Gastrocnemius medialis (tissue), 4 donors: ENCODE measurements at places on chromosomes 5 and 9.

DNA sequence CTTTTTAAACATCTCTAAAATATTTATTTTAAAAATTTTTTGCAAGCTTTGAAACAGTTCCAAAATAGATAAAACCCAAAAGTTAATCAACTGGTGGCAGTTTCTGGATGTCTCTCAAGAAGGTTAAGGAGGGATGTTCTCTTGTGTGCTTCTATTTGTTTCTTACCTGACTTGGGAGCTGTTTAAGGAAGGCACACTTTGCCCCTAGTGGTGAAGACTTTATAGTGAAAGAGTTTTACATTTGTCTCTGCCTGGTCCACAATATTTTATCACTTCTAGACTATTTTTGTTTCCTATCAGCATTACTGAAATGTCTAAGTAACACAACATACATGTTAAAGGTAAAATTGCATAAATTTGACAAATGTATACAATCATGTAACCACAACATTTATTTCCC, 552.8 kb downstream of the SEMA5A start:
- no peak for DNase-seq

GRCh38 chr5:74306845-74307244, 333.7 kb downstream of the ENC1 start:
- DNase-seq = no peak

GRCh38 chr9:80789831-80790230, 899.5 kb downstream of the TLE1 start:
- no peak for DNase-seq

- DNase-seq = no peak
Measured at GRCh38 chr9:121825031-121825691, 173.7 kb downstream of the DAB2IP start.

DNA sequence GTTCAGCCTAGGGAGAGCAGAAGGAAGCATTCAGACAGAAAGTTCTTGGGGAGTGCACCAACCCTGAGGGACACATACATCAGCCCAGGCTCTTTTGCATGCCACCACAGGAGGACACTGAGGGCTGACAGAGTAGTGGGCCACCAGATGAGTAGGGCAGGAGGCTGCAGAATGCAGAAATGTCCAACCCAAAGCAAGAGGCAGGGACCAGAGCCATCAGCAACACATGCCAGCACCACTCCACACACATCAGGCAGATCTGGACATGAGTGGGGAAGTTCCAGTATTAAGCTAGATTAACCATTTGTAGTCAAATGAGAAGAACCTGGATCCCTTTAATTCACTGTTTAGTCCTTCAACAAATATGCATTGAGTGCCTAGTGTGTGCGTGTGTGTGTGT, 35.7 kb upstream of the OTULINL start:
- DNase-seq = no peak

DNA sequence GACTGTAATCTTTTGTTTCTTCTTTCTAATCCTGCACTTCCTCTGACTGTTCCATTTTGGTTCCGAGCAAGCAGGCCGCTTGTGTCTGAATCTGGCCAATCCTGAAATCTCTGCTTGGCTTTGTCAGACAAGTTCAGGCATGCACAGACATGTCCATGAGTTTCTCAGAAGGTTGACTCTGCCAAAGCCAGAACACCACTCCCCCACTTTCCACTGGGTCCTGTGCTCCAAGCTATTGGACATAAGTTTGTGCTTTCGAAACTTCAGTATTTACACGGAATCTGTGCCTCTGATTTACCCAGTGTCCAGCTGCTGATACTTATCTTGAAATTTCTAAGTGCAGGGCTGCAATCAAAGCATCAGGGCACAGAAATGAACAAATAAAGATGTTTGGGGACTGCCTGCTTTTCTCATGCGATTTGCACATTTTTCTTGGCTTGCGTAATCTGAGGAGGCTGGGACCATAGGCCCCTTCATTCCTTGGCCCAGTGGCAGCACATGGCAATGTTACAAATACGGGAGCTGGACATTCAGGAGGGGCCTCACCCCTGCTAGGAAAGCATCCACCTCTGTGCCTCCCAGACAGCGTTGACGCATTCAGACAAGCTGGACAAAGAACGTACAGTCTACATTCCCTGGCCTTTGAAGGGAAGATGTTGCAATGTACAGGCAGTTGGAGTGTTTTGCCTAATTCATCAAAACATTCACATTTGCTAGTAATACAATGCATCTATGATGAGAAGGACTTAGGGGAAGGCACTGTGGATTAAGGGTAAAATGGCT, 209.2 kb upstream of the PAPPA start:
- DNase-seq = peak; percentile 51

GRCh38 chr5:134784241-134784920, 25.8 kb downstream of the DDX46 start:
- no peak for DNase-seq

GRCh38 chr9:117084221-117084620, 330.6 kb downstream of the ASTN2 start:
- DNase-seq = no peak

DNA sequence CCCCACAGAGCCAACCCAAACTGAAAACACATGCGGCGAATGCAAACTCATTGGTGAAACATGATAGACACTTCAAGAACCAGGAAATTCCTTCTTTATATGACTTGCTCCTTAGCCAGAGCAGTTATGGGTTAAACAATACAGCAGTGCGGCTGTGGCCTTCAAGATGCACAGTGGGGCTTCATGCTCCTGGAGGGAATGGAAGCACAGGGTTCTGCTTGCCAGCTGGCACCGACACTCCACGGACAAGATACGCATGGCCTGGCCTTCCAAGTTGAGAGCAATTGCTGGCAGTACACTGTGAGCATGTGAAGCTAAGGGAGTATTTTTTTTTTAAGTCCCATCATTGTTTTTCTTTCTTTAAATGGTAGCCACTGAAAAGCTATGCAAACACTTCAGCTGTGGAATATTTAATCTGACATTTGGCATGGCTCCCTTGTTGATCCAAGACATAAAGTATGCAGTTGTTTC, 451.6 kb upstream of the CD180 start:
- peak; percentile 76 for DNase-seq

DNA sequence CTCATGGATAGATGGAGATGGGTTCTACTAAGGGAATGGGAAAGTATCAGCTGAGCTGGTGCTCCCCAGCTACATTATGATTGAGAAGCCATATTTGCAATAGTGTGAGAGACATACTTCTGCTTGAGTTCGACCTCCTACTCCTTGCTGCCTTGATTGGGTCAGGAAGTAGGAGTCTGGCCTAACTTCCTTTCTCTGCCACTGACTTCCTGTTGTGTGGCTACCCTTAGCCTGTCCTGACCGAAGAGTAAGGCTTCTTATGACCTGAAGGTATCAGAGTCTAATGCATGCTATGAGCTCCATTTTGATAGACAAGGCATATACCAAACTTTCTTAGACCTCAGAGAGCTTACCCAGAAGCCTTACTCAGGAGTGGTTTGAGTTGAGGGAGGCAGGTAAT, 53.9 kb downstream of the OSTF1 start:
- no peak for DNase-seq

GRCh38 chr9:136662326-136662655, 425 bp upstream of the EGFL7 start:
- no peak for DNase-seq

GRCh38 chr5:142925795-142926194, 155.6 kb downstream of the ARHGAP26 start:
- no peak for DNase-seq

DNA sequence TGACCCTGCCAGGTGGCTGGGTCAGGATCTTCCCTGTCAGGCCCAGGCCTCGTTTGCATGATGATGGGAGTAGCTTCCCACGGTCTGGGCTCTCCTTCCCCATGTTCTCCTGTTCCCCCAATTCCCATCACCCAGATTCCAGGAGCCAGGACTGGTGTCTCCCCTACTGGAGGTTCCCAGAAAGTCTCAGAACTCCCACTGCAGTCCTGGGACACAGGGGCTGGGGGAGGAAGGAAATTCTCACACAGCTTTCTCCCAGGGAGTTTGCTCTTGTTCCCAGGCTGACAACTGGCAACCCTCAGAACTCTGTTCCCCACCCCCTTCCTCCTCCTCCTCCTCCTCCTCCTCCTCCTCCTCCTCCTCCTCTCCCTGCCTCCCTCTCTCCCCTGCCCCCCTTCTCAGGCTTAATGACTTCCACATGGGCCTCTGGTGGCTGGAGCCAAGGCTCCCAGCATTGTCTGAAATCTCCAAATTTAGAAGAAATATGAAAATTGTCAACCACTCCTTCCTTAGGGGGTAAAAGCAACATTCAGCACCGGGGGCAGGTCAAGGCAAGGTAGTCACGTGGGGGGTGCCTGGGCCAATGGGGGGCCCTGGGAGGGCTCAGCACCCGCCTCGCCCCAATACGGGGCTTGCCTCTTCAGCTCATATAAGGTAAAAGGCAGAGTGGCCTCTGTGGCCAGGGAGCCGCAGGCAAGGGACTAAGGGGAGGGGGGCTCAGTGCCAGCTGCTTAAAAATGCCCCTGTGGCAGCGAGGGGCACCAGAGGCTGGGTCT, 27.3 kb upstream of the IL17B start:
- DNase-seq = no peak
